ENCODE measurements at places on chromosomes 16 and 17.

- no peak for DNase-seq
Observed at GRCh38 chr16:11231367-11231970, 24.5 kb downstream of the SOCS1 start.

- no peak for DNase-seq
Observed at GRCh38 chr17:72945473-72945872, 147.0 kb downstream of the SLC39A11 start.

- DNase-seq, result no peak
Observed at GRCh38 chr16:57446531-57447185, 527 bp downstream of the CIAPIN1 start.

DNA sequence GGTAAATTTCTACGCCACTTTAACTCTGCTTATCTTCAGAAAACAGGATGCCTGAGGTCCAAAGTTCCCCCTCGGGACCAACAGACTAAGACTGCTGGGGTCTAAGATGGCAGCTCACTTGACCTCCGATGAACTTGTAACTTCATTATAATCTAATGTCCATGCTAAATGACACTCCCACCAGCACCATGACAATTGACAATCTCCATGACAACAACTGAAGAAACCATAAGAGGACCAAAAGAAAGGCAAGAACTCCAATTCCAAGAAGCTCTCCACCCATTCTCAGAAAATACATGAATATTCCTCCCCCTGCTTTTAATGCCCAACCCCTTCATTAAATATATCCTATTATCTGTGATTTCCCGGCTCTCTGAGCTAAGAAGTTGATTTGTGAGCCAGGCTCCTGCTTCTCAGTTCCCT lies 7.5 kb downstream of the CCL4 start:
- DNase-seq, result no peak

DNA sequence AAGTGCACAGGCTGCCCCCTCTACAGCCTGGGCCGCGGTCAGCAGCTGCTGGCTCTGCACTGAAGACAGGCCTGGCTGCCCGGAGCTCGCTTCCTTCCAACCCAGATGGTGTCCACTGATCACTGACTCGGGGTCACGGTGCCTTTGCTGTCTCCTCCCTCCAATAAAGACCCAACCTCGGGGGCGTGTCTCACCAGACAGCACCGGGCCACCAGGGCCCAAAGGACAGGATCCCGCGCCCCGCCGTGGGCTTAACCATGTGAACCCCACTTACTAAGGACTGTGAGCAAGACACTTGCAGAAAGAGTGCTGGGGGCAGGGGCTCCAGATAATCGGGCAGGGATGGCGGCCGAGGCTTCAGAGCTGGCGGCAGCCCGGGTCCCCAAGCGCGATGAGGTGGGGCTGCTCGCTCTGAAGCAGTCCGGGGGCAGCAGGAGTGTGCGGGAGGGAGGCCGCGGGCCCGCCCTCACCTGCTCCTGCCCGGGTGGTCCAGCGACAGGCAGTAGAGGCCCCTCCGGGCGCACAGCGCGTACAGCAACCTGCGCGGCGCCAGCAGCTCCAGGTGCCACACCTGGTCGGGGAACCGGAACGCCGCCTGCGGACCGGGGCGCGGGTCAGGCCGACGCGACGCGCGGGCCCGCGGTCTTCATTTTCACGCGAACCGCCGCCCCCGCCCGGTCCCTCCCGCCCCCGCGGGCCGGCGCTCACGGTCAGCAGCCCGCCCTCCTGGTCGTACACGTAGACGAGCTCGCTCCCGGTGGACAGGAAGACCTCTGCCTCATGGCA lies 502 bp downstream of the FAAP100 start:
- no peak for DNase-seq

DNA sequence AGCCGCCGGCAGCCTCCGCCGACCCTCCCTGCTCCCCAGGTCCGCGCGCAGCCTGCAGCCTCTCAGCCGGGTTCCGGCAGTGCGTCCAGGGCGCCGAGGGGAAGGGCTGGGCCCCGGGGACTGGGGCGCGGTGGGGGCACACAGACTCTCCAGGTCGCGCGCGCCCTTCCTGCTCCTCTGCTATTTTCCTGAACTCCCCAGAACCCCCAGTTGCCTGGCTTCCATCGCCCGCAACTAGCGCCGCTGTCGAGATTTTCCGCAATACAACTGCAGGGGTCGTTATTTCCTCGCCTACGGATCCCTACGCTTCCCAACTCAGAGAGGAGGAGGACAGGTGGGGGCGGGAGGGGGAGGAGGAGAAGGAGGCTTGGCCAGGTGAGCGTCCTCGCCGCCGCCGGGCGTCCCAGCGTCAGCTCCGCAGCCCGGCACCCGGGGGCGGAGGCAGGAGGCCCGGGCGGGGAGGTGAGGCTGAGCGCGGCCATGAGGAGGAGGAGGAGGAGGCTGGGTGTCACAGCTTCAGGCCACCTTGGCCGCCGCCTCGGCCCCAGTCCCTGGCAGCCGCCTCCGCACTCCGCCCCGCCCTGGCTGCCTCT lies at the start of gene CA10:
Gene CA10, minus strand, starts transcription at position 265 of the 593 bp plus-strand sequence.
- DNase-seq, result no peak

GRCh38 chr17:80492343-80493136 lies 16.1 kb upstream of the NPTX1 start:
- no peak for DNase-seq

DNA sequence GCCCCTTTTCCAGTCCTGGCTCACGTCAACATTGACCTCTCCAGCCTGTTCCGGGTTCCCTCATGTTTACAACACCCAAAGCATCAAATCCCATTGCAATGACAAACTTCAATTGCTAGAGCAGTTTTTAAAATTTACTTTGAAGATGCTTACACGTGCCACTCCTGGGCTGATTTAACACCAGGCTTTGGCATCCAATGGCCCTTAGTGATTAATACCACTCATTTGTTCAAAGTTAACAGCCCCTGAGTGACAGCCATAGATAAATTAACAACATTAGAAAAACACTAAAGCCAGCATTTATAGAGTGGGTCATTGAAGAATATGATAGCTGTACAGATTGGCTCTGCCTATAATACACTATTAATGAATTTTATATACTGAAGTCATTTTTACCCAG lies 135.1 kb downstream of the PMP22 start:
- no peak for DNase-seq
